LHCN-M2 (cell line): ENCODE measurements at places on chromosomes 12 and 14. TPM values are rescaled to one million over a fixed set of nuclear protein-coding genes. Genes with fewer than 3 reads are reported as not detected.

LPAR5 gene
- total RNA-seq, result not detected in 2 replicates

GDF3 gene
- not detected in 2 replicates for total RNA-seq

PXMP2 gene
- 31.6 and 33.2 TPM in 2 replicates for total RNA-seq

CCDC177 gene
- not detected in 2 replicates for total RNA-seq

ZNF385A gene
- total RNA-seq, result 2.6 and 3.7 TPM in 2 replicates

CYP46A1 gene
- total RNA-seq, result 0.38 and 0.40 TPM in 2 replicates

DNA sequence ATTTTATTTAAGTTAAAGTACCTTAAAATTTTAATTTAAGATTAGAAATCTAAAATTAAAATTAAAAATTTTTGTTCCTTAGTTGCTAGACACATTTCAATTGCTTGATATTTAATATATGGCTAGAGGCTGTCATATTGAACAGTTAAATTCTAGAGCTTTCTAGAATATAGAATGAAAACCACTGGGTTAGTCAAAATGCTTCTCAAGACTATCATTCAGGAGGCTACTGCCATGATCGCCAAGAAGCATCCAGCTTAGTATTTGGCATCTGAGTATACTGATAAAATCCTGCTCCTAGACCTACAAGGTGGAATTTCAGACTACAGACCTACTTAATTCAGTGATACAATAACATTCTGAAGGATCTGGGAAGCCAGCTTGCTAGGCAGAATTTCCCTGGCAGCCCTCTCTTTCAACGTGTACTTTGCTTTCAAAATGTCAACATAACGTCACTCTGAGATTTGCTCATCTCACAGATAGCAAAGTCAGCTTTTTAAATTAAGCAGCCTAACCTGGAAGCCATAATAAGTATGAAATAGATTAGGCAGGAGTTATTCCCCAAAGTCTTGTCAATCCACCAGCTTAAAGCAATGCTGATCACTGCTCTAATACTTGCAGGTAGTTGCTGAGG is 525.8 kb downstream of the FSCB start:
- no peak for DNase-seq

DNA sequence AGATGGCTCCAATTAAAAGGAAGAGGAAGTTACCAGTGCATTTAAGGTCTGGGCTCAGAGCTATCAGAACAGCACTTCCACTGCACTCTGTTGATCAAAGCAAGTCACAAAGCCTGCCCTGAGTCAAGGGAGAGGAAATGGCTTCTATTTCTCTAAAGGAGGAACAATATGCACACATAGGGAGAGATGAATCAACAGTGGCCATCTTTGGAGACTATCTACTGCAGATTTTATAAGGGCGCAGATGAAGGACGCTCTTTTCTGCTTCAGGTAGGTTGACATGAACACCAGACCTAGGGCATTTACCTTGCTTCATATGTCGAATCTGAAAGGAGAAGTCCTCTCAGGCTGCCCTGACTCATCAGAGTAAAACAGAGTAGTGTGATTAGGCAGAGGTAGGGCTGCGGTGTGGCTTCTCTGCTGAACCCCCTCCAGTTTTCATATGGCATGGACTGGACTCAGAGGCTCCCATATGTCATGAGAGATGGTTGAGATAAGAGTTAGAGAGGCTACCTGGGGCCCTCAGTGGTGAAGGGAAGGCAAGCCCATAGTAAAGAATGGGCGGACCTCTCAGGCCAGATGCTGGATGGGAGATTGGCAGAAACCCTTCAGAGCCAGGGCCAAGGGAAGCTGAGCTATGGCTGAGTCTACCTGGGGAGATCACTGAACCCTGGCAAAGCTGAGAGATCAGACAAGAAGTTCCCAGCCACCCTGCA is 84.4 kb downstream of the ARF6 start:
- DNase-seq, result no peak

- DNase-seq, result no peak
Observed at GRCh38 chr14:96056509-96057422, 17.6 kb downstream of the C14orf132 start.

DNA sequence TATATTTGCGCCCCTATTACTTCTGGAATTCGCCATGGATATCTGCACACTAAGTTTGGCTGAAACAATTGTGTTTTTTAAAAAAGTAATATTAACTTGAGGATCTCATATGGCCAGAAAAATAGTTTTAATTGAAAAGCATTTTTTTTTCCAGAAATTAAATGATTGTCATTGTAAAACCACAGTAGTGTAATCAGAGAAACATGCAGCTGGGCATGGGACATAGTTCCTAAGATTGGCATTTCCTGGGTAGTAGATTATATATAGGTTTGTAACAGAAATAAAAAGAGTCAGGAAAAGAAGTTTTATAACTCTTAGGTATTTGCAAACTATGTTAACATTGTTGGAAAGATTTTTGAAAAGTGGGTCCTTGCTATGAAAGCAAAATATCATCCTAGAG is 17.6 kb downstream of the SSPN start:
- no peak for DNase-seq

DNA sequence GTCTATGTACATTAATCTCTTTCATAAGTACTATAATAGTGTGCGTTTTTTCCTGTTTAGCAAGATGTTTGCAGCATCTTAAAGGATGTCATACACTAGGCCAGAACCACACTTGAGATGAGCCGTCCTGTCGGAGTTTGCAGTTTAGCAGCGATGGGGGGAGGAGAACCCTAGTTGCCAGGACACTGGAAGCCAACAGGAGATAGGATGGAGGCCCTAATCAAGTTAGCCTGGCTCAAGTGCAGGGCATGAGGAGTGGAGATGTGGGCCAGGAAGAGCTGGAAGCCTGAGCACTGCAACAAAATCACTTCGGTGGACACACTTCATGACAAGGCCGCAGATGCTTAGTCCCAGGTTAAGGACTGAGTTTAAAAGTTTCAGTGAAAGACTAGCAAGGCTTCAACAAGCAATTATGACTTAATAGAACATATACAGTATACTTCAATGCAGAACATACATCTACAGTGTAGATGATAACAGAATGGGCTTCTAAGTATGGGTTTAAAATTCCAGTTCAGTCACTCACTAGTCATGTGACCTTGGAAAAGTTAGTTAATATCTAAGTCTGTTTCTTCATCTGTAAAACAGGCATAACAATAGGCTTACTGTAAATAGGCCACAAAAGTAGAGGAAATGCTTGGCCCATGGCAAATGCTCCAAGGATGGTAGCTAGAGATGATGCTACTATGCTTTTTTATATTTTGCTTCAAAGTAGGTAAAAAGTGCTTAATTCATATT is 77.1 kb downstream of the PTPN21 start:
- no peak for DNase-seq
